ENCODE measurements at places on chromosomes 13 and 19.

GRCh38 chr13:22031702-22032286 lies 360.9 kb downstream of the FGF9 start:
- DNase-seq, result no peak

DNA sequence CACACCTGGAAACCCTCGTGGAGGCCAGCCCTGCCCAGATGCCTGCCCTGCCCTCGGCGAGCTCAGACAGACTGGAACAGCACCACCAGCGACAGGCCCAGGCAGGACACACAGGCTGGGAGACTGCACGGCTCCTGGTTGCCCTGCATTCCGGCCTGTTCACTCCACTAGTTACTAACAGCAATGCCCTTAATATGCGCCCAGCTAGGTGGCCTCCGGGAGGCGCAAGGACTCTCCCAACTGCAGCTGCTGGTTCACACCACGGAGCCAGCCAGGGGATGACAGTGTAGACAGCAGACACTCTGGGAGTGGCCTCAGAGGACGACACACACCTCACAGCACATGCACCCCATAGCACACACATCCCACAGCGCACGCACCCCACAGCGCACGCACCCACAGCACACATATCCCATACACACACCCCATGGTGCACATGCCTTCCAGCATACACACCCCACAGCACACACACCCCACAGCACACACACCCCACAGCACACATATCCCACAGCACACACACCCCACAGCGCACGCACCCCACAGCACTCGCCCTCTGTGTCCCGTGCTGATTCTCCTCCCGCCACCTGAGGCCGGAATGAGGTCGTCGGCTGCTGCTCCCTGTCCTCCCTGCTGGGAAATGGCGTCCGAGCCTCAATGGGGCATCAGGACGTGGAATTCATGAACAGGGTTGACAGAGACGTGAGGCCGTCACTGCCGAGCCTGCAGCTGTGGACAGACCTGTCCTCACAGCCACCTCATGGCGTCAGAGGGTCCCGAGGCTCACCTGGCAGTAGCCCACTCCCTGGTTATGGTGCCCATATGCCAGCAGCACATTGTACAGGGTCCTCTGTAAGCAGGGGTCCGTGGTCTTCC lies 13.6 kb downstream of the GRTP1 start:
- no peak for DNase-seq

DNA sequence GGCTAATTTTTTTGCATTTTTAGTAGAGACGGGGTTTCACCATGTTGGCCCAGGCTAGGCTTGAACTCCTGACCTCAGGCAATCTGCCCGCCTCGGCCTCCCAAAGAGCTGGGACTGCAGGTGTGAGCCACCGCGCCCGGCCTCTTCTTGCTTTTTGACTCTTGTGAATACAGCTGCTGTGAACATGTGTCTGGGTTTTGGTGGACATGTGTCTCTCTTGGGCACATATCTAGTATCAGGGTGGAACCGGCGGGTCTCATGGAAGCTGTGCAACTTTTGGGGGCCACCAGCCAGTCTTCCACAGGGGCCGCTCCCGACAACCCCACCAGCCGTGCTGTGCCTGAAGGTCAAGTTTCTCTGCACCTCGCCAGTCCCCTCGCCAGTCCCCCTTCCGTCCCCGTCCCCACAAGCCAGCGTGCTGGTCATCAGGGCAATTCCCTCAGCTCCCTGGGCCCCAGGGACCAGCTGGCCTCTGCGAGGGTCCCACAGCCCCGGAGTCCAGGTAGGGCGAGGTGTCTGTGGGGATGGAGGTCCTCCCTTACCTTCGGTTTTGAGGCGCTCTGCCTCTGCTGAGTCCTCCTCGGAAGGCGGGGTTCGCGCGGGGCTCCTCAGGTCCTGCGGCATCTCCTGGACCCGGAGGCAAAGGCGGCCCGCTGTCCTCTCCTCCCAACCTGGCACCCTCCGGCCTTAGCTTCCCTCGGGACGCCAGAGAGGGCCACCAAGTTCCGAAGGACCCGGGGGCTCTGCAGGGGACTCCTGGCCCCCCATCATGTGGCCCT lies 16.3 kb downstream of the SGTA start:
- no peak for DNase-seq

DNA sequence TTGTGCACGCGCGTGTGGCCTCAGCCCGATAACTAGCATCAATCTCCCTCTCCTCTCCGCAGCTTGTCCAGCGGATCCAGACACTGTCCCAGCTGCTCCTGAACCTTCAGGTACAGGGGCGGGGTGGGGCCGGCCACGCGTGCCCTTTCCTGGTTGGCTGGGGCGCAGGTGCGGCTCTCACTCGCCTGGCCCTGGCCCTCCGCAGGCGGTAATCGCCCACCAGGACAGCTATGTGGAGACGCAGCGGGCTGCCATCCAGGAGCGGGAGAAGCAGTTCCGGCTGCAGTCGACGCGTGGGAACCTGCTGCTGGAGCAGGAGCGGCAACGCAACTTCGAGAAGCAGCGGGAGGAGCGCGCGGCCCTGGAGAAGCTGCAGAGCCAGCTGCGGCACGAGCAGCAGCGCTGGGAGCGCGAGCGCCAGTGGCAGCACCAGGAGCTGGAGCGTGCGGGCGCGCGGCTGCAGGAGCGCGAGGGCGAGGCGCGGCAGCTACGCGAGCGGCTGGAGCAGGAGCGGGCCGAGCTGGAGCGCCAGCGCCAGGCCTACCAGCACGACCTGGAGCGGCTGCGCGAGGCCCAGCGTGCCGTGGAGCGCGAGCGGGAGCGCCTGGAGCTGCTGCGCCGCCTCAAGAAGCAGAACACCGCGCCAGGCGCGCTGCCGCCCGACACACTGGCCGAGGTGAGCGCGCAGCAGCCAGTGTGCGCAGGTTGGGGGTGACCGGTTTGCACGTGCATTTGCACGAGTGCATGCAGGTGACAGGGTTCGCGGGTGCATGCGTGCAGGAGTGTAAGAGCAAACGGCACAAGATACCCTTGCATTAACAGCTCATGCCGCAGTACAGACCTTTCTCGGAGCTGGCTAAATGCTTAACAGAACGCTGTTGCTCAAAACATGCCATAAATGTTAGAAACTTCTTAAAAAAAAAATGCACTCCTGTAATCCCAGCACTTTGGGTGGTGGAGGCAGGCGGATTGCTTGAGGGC lies 21.5 kb downstream of the PEX11G start:
- no peak for DNase-seq

DNA sequence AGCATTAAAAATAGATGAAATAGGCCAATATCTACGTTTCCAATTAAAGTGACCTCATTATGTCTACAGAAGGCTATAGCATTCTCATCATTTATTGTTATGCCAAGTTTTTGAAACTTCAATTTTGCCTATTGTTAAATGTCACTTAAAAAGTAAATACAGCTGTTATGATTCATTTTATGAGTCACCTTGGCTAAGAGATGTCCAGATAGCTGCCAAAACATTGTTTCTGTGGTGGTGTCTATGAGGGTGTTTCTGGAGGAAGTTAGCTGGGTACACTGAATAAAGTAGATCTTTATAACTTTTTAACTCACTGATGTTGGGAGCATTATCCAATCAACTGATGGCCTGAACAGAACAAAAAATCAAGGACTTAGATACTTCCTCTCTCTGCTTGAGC lies 1209.7 kb upstream of the PCDH9 start:
- DNase-seq, result no peak

DNA sequence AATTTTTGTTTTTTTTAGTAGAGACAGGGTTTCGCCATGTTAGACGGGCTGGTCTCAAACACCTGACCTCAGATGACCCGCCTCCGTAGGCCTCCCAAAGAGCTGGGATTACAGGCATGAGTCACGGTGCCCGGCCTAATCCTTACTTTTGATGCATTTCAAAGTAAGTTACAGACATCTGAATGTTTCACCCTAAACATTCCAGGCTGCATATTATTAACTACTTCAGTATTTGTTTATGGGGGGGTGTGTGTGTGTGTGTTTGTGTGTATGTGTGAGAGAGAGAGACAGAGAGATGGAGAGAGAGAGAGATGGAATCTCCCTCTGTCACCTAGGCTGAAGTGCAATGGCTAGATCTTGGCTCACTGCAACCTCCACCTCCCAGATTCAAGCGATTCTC lies 13.1 kb downstream of the SULT2B1 start:
- DNase-seq, result no peak

DNA sequence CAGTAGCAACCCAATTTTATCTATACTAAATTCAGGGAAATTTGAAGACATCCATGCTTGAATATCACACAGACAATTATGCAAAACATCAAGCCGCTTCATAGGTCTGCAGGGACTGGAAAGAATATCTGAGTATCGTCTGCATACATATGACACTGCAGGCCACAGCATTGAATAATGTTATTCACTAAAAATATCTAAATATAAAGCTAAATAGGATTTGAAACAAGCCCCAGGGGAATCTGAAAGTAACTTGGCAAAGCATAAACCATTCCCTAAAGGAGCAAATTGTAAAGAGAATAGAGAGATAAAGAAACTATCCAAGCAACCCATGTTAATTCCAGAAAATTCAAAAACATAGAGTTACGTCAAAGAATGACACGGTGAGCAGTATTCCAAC lies 1251.0 kb downstream of the PCDH17 start:
- no peak for DNase-seq

DNA sequence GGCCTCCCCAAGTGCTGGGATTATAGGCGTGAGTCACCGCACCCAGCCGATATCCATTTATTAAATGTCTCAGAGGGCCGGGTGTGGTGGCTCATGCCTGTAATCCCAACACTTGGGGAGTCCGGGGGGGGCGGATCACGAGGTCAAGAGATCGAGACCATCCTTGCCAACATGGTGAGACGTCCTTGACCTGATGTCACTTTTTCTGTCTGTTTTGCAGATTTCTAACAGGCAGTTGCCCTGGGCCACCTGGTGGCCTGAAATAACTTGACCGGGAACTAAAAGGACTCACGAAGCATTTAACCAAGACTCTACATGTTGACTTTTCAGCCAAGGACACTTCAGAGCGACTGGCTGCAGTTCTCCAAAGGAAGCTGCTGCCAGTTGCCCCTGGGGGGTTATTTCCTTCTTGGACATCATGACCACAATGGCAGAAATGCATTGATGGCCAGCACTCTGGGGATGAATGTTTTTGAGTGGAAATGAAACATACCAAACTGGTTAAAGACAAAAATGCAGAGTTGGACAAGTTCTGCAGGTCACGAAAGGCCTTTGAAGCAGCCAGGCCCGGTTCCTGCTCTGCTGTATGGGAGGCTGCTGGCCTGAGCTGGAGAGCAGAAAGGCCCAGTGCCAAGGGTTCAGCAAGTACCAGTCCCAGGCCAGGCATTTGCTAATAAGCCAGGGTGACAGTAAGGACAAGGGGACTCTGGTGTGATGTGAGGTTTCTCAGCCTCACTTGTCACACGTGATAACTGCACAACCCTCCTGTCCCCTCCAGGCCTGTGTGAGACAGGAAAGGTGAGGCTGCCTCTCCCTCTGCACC lies 8.3 kb downstream of the ZNF837 start:
- no peak for DNase-seq

GRCh38 chr19:32750441-32751055 lies 31.0 kb downstream of the TDRD12 start:
- DNase-seq, result no peak

- DNase-seq, result no peak
Observed at GRCh38 chr13:63910511-63910910, 2494.9 kb upstream of the PCDH20 start.

- no peak for DNase-seq
Observed at GRCh38 chr19:48085076-48085475, 25.5 kb downstream of the PLA2G4C start.

DNA sequence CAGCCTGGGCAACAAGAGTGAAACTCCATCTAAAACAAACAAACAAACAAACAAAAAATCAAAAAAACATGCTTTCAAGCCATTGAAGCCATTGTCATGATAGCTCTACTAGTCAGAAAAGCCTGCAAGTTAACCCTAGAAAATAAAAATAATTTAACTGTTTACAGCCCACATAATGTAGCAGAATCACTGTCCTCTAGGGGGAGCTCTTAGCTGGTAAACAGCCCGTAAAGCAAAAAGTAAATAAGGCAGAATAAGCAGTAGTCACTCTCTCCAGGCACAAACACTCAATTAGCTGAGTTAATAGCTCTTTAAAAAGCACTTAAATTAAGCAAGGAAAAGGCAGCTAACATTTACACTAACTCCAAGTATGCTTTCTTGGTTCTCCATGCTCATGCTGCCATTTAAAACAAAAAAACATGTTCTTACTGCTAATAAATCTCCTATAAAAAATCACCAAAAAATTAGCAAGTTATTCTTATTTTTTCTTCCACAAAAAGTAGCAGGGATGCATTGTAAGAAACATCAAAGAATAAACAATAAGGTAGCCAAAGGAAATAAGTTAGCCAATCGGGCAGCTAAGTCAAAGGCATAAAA lies 11.3 kb downstream of the LILRB4 start:
- no peak for DNase-seq

DNA sequence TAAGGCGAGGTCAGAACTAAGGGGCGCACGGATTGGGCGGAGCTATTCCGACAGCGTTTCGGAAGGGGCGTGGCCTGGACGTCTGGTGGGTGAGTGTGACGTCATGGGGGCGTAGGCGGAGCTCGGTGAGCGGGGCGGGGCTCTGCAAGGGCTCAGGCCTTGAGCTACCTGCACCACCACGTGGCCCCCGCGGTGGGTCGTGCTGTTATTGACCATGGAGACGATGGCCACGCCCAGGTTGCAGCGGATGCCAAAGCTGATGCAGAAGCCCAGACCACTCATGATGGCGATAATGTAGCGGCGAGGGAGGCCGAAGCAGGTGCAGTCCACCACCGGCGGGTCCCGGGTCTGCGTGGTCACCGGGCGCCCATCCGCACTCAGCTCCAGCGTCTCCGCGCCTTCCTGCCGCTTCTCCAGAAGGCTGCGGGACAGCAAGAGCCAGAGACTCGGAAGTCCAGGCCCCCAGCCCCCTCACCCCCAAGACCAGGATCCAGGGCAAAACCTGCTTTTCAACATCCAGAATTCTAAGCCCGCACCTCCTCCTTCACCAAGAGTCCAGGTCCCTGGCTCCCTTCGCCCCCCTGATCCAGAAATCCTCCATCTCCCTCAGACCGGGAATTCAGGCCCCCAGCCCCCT lies 4.8 kb downstream of the SLC17A7 start:
- peak; percentile 70 for DNase-seq

DNA sequence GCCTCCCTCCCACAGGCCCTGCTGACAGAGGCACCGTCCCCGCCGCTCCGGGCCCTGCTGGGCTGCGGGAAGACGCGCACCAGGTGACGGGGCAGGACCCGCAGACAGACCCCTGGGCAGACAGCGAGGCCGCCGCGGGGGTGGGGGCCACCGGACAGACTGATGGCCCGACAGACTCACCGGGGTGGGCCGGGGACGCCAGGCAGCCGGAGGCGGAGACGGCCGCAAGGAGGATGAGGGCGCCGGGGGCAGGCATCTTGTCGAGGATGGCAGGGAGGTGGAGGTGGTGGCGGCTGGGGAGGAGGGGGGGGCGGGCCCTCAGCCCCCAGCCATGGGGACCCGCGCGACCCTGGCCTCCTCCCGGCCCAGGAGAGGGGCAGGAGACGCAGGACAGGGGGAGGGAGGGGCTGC lies 309 bp downstream of the LMTK3 start:
- DNase-seq, result no peak

- no peak for DNase-seq
Observed at GRCh38 chr19:54035215-54036178, 28.2 kb downstream of the VSTM1 start.

GRCh38 chr13:37295071-37295470 lies 189.6 kb upstream of the CSNK1A1L start:
- no peak for DNase-seq

- DNase-seq, result no peak
Observed at GRCh38 chr19:2235381-2236063, 607 bp downstream of the PLEKHJ1 start.

Data from activated naive CD4-positive, alpha-beta T cell treated with anti-CD3 and anti-CD28 coated beads for 36 hours (primary cell).